ENCODE measurements at places on chromosomes 11 and 22.

- no peak for DNase-seq
These were observed 96.9 kb upstream of the RTL6 start for GRCh38 chr22:44594951-44595350.

- DNase-seq: no peak
These were observed 263 bp downstream of the EHD1 start for GRCh38 chr11:64878223-64878493.

- peak; percentile 73 for DNase-seq
These were observed 75.9 kb upstream of the PRR5 start for GRCh38 chr22:44625981-44626687.

DNA sequence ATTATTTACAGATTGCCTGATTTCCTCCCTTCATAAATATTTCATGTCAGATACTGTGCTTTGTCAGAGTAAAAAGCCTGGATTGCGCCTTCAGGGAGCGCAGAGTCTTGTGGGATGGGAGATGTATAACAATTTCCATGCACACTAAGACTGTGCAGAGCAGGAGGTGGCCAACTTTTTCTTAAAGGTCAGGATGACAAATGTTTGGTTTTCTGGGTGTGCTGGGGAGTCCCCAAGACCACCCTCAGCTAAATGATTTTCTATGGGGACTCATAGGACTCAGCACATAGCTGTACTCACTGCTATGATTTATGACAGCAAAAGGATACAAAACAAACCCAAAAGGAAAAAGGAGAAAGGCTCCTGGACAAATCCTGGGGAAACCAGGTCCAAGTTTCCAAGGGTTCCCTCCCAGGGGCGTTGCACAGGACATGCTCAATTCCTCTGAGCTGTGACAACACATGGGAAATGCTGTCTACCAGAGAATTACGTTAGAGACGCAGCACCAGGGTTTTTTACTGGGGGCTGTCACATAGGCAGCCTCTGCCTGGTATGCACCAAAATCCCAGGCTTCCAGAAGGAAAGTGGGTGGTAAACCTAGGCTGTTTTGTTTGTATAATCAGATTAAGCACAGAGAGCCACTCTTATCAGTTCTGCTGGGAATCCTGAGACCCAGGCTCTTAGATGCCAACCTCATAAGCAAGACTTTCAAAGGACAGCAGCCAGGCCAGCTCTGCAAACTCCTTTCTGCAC lies 59.1 kb downstream of the CSNK2A3 start:
- DNase-seq: no peak

DNA sequence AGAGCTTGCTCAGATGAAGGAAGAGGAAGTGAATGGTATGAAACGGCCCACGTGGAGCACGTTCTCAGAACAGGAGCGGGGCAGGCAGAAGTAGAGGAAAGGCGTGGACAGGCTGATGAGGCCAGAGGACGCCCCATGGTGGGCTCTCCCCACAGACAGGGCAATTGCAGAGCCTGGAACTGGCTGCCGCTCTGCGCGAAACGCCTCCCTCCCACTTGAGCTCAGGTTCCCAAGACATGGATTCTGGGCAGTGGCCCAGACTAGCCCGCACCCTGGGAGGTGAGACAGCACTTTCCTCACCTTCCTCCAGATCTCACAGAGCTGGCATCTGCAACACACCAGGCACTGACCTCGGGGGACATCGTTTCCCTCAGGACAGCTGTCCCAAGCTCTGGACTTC lies 117.6 kb downstream of the PHF21B start:
- no peak for DNase-seq

GRCh38 chr22:48577014-48577690 lies 1250.5 kb downstream of the BRD1 start:
- DNase-seq: no peak

GRCh38 chr22:22144858-22145257 lies 99.7 kb upstream of the VPREB1 start:
- DNase-seq: no peak

GRCh38 chr11:94342250-94342649 lies 37.9 kb downstream of the IZUMO1R start:
- no peak for DNase-seq

- DNase-seq: no peak
These were observed 103.0 kb downstream of the ARHGAP42 start for GRCh38 chr11:100790073-100790472.

- DNase-seq: no peak
These were observed 65.1 kb upstream of the RASD2 start for GRCh38 chr22:35475545-35475944.

DNA sequence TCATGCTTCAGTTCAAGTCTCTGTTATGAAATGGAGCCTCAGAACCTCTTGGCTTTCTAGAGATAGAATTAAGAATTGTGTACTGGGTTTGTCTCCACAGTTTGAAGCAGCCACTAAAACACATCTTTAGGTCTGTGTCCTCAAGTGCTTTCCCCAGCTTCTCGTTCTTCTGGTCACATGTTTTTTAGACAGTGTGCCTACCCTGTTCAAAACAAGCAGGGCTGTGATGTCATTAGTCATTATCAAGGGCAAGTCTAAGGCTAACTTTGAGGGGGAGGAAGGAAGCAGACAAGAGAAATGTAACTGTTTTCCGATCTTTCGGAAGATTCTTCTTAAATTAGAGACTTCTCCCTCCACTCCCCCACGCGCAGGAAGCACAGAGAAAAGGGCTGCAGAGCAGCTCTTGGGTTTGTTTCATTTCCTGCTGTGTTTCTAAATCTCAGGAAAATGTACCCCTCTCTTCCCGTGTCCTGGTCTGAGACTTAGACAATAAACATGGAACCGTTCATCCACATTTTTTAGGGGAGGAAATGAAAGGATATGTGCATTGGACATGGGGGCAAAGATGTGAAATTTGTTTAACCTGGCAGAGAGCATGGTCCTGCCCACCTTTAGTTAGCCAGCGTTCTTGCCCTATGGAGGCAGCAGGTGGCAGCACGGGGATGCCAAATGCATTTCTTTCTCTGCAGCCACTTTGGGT lies 3.1 kb downstream of the AKIP1 start:
- DNase-seq: peak; percentile 48

DNA sequence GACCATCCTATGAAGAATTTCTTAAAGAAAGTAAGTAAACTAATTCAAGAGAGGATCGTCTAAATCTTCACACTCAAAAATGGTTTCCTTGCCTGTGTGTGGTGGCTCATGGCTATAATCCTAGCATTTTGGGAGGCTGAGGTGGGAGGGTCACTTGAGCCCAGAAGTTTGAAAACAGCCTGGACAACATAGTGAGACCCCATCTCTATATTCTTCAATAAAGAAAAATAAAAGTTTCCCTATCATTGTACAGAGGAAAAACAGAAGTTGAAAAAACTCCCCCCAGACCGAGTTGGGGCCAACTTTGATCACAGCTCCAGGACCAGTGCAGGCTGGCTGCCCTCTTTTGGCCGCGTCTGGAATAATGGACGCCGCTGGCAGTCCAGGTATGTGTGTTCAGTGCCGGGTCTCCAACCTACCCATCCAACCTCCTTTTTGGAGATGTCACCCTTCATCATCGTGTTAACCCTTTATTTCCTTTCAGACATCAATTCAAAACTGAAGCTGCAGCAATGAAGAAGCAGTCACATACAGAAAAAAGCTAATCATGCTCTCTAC lies 3.0 kb downstream of the RPS25 start:
- no peak for DNase-seq

DNA sequence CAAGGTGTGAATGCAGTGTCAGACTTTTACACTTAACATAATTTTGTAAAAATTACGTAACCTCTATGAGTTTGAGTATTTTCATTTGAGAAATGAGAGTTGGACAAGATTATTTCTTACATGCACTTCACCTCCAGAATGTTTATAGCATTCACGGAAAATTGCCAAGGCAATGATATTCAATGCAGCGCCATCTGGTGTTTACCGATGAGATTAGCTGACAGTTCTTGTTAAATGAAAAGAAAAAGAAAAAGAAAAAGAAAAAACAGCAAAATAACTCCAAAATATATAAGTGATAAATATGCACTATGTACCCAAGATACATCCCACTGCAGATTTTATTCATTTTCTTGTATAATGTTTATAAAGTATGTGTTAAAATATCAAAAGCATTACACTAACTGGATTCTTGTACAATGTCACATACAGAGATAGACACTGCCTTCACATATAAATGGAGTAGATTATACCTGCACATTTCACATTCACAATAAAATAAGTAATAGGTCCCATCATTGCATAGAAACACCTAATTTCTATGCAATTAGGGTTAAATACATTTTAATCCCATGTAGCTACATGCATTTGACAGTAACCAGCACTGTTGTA lies 976.3 kb upstream of the FAT3 start:
- no peak for DNase-seq

GRCh38 chr11:119795231-119795630 lies 66.2 kb upstream of the NECTIN1 start:
- DNase-seq: no peak

DNA sequence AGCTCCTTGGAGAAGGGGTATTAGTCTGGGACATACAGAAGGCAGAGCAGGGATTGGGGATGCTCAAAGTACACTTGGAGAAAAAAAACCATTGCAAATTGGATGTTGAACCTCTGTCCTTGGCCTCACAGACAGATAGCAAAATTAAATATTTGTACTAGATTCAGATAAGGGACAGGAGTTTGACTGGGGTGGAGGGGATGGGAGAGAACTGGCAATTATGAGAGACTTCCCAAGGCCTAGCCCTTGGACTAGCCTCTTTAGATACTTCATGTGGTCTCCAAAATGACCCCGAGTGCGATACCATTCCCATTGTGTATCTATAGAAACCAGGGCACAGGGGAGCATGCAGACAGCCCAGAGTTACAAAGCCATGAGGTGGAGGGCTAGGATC lies 15.5 kb downstream of the DGAT2 start:
- DNase-seq: no peak

DNA sequence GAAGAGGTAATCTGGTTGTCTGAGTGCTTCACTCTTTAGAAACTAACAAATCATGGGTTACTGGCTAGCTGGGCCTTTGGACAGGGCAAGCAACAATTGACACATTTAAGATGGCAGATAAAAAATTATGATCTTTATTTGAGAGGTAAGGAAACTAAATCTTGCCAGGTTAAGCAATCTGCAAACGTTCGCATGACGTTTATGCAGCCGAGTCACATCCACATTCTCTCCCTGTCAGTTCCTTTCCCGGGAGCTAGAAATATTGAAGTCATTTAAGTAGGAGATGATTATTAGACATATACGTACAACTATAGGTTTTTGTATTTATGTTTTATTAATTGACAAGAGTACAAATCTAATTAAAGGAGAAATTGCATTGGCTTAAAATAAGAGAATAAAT lies 57.4 kb upstream of the RCN1 start:
- no peak for DNase-seq

DNA sequence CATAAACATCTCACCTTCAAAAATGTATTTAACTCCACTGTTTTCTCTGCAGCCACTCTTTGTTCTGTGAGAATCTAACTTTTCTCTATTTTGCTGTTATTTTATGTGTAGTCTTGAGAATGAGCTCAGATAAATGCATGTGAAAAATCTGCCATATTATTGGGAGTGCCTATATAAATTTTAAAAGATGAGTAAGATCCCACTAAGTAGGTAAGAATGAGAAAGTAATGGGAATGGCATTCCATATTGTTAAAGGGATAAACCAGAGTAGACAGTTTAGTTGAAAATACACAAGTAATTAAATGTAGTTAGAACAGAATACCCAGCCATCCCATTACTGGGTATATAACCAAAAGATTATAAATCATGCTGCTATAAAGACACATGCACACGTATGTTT lies 817.2 kb downstream of the FAM181B start:
- DNase-seq: no peak

- DNase-seq: no peak
These were observed 31.9 kb downstream of the MAML2 start for GRCh38 chr11:96311120-96311568.

- peak; percentile 78 for DNase-seq
These were observed 19.6 kb upstream of the CCDC134 start for GRCh38 chr22:41780746-41781505.

DNA sequence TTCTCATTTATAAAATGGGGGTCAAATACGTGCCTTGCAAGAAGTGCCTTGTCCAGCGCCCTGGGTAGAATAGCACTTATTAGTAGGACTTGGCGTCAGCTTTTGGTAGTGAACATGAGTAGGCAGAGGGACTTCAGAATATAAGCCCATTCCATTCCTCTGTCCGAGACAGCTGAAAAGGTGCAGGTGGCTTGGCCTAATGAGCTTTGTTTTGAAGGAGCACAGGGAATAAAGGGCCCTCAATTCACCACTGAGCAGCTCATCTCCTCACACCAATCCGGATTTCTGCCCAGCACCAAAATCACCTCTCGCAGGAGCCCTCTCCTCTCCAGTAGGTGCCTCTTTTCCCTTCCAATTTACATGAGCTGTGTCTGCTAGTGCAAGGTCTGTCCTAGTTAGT lies 91.2 kb downstream of the DSCAML1 start:
- DNase-seq: no peak

DNA sequence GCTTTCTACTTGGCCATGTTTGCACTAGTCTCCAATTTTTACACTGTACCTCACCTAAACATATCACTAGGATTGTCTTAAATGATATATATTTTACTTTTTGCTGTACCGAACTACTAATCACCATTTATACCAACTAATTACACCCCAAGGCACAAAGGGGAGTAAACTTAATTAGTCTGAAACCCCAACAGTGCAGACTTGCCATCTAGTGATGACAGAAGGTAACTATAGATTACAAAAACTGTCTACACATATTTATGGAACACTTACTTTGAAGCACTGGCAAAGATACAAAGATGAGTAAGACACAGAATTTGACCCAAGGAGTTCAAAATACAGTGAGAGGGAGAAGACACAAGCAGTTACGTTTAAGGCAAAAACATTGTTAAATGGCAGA lies 139.7 kb downstream of the CNTN5 start:
- no peak for DNase-seq

- no peak for DNase-seq
These were observed 49.1 kb downstream of the GGTLC2 start for GRCh38 chr22:22693531-22693884.

DNA sequence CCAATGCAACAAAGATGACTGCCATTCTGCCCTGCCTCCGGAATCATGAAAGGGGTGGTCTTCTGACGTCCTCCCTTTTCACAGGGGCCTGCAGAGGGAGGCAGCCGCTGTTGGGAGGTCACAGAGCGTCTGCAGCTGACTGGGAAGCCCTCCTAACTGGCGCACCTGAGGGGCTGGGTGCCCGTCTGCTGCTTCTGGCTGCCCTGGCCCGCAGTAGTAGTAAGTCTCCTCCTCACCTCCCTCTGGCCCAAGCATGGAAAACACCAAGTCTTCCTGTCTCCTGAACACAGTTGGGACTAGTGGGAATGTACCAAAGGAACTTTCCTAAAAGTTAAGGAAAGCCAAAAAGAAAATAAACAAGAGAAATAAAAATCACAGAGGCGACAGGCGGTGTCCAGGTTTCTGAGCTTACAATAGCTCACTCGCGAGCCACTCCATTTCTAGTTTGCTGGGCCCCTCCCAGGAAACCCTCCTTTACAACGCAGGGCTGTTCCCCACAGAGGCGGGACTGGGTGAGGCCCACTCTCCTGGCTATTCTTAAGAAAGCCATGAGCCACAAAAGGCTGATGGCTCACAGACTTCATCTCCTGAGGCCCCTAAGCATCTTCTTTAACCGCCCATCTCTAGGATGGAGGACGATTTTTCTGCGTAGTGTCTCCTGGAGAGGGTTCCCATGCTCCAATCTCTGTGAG lies 37.0 kb upstream of the CECR2 start:
- no peak for DNase-seq

Measured in stimulated activated CD4-positive, alpha-beta T cell treated with anti-CD3 and anti-CD28 coated beads, Interleukin-4, amount 100 ng/mL, for 1 hour (primary cell).